LoVo (cell line): ENCODE measurements at places on chromosomes 7 and 10.

GRCh38 chr10:33392706-33393105 is 58.2 kb upstream of the NRP1 start:
- DNase-seq, result no peak

DNA sequence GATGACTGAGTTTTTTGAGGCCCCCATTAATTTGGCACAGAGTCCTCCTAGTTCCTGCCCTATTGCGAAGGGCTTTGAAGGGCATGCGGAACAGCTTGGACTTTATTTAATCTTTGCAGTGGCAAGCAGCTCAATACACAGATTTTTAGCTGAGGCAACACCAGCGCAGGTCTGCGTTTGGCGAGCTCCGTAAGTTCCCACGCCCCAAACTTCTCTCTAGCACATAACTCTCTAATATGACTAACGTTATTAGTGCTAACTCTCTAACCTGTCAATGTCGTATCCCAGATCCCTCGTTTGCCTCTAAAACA is 366 bp upstream of the TAF3 start:
- DNase-seq, result no peak

DNA sequence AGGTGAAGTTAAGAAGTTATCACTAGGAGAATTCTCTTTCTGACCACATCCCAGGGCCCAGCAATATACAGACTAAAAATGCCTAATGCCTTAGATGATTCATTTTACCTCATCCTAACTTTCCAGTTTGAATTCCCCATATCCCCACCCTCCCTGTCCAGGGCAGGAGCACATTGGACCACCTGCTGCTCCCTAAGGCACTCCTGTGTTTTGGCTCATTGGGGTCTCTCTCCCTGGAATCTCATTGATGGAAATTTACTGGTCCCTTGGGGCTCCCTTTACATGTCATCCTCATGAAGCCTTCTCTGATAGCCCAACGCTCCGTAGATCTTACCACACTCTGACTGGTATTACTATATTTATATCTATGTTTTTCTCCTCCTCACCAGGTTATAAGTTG is 2.7 kb downstream of the IL2RA start:
- no peak for DNase-seq

GRCh38 chr10:84123362-84123761 is 15.9 kb upstream of the GHITM start:
- DNase-seq, result no peak

DNA sequence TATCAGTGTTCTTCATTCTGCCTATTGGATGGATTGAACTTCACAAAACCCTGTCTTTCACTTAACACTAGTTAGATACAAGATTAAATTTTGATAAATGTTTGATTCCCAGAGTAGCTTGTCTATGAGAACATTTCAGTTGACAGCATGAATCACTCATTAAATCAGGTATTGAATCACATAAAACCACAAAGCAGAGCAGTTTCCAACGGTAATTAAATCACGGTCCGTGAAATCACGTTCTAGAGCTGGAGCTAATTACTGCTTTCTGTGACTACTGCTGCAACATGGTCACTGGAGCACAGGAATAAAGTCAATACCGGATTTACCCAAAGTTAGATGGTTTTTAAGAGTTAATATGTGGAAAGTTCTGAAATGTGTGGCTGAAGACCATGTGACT is 257.8 kb upstream of the PCDH15 start:
- DNase-seq, result no peak

DNA sequence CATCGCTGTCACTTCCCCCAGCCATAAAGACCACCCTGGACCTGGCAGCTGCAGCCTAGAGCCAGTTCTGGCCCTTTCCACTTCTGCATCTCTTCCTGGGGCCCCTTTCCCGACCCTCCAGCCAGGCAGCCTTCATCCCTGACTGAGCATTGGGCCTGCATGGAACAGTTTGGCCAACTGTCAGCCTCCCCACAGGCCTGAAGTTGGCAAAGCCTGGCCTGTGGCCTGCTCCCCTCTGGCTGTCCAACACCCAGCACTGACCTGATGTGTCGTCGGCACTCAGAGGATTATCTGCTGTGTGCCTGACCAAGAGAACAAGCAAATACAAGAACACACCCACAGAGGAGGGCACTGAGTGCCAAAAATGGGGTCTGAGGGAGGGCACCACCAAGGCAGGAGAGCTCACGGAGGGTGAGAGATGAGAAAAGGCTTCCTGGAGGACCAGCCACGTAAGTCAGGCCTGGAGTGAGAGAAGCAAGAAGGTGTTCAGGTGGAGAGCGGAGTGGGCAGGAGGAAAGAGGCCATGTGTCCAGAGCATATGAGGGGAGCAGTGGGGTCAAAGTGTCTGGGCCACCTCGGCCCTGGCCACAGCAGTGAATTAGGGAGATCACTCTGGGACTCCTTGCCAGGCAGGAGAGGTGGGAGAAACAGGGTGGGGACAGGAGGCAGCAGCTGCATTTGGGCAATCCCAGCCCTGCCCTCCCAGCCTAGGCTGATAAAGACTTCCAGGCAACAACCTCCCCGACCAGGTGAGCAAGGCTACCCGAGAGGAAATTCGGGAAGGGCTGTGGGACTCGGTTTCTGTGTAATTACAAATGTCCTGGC is 4.5 kb downstream of the GPRIN2 start:
- DNase-seq, result no peak

DNA sequence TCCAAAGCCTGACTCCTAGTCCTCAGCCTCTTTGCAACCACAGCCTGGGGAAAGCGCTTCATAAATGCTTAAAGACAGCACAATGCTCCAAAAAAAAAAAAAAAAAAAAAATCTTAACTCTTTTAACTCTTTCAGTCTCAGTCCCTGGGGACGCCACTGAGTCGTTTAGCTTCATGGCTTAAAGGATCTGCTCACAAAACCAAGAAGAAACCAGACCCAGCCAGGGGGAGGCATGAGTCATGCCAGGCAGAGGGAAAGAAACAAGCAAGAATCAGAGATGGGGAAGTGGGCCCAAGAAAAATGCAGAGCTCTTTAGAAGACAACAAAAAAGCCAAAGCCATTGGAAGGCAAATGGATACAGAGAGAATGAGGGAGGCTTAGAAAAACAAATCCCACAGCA is 32.5 kb upstream of the DOCK1 start:
- no peak for DNase-seq

GRCh38 chr7:80659120-80660055 is 20.9 kb downstream of the CD36 start:
- DNase-seq, result peak; percentile 68

DNA sequence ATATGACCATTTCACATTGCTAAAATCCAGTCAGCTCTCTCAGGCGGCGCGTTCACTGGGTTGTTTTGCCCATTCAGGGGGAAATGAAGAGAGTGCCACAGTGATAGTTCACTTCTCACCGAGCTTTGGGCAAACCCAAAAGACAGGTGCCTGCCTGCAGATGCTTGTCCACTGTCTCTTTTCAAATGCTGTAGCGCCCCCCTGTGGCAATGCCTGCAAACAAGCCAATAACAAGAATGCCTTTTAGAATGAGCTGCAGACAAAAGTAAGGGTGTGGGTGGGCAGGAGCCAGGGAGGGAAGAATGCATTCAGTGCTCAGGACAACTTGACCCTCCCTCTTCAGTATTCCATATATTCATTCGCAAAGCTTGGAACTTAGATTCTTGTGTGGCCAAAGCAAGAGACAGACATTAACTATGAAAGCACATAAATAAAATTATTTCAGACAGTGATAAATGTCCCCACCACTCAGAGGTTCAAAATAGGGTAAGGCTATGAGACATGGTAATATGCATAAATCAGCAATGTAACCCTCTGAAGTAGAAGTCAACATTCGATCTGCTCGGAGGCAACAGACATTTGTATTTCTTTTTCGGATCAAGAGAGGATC is 86.9 kb downstream of the JAZF1 start:
- peak; percentile 28 for DNase-seq

GRCh38 chr10:77500754-77501151 is 136.9 kb downstream of the KCNMA1 start:
- no peak for DNase-seq

GRCh38 chr7:43553999-43554398 is 28.9 kb upstream of the STK17A start:
- DNase-seq, result peak; percentile 30

- no peak for DNase-seq
Observed at GRCh38 chr10:92082583-92083280, 159.2 kb downstream of the BTAF1 start.

- peak; percentile 86 for DNase-seq
Observed at GRCh38 chr10:95628786-95629185, 27.7 kb downstream of the ALDH18A1 start.

- no peak for DNase-seq
Observed at GRCh38 chr10:3263082-3263481, 90.5 kb upstream of the PITRM1 start.

DNA sequence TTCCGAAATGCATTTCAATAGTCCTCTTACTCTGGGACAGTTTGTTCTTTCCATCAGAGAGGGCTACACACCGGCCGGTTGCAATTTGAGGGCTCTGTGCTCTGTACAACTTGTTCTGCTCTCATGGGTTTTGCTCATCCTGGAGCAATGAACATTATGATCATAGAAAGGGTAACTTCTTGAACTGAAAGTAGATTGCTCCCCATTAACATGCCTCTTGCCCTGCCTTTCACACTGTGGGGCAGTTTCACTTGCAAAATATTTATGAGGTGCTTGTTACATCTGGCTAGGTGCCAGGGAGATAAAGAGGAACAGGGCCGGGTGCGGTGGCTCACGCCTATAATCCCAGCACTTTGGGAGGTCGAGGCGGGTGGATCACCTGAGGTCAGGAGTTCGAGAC is 97.3 kb upstream of the MPP7 start:
- DNase-seq, result peak; percentile 58

DNA sequence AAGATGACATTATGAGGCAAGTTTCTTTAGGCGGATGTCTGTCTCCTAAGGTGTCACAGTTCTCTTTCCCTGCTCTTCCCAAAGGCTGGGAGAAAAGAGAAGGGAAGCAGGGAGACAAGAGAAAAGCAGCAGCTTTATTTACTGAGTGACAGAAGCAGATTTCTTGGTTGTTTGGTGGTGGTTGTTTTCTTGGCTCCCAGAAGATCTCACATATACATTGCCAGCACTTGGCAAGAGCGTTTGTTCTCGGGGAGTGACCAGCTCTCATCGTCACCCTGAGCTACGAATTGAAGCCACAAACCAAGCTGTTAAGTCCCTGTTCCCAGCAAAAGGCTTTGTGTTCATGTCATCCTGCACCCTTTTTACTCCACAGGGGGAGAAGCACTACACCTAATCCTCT is 11.4 kb downstream of the CDHR3 start:
- DNase-seq, result no peak

DNA sequence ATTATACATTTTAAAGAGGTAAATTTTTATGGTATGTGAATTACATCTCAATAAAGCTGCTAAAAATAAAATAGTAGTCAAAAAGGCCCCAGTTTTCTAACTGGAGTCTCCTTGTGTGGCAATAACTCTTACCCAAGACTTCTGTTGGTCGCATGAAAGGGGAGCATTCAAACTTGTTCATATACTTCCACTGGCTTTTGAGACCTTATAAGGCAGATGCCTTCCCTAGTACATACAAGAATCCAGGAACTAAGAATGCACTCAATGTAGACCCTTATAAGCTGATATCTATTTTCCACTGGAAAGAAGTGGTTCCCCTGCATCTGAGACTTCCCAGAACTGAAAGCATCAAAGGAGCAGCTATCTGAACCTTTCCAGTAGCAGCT is 13.0 kb downstream of the BCAP29 start:
- DNase-seq, result no peak

DNA sequence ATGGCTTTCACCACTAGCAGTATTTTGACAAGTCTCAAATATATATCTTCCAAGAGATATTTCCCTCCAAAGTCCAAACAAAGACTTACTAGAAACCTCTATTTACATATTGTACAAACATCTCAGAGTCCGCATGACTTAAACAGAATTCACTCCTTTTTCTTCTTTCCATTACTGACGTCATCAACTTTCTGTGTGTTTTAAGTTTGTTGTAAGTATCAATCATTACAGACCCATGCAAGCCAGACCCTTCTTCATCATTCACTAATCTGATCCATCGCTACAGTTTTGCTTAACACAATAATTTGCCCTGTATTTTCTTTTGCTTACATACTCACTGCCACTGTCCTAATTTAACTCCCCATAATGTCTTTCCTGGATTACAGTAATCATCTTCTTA is 51.9 kb downstream of the SEMA3A start:
- no peak for DNase-seq

GRCh38 chr10:633279-634245 is 55.9 kb downstream of the DIP2C start:
- no peak for DNase-seq

DNA sequence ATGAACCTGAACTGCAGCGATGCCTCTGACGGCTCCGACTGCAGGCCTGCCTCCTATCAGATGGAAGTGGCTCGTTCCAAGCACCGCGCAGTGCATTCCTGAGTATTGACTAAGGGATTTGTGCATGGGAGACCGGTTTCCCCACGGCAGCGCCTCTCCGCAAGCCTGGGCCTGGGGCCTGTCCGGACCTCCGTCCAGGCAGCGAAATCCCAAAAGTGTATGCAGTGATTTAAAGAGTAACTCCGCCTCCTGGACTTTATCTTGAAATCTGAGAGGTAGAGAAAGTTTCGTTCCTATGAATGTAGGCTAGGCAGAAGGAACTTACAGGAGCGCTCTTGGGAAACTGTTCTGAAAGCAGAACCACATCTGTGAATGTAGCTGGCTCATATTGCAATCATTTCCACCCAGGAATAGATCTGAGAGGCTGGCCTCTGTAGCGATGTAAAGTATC is 106.2 kb upstream of the CELF2 start:
- DNase-seq, result no peak

GRCh38 chr7:12643001-12643643 is 44.3 kb upstream of the ARL4A start:
- no peak for DNase-seq

- DNase-seq, result no peak
Observed at GRCh38 chr7:78605119-78605518, 806.5 kb downstream of the PHTF2 start.

DNA sequence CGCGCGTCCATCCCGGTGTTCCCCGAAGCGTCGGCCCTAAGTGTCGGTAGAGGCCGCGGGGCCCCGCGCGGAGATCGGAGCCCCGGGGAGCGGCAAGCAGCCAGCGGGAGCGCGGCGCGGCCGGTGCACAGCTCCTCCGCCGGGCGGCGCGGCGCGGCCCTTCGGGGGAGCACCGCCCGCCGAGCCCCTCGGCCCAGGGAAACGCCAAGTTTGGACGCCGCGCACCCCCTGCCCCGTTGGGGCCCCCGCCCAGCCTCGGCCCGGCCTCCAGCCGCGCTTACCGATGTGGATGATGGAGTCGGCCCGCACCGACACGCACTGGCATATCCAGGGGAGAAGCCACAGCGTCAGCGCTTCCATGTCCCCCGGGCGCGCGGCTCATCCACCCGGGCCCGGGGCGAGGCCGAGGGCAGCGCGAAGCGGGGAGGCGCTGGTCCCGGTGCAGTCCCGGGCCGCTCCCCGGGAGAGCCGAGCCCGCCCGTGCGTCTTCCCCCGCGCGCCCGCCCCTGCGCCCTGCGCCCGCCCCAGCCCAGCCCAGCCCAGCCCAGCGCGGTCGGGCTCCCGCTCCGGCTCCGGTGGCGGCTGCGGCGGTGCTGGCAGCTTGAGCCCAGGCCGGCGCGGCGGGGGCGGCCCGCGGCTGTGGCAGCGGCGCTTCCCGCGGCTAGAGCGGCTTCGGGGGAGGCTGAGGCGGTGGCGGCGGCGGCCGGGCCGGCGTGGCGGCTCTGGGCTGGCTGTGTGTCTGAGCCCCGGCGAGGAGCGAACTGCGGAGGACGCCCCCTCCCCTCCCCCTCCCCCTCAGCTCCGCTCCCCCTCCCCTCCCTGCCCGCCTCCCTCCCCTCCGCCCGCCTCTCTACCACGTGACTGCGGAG is at the start of gene GRID1:
Gene GRID1 (minus strand): TSS at position 763 of the 869 bp plus-strand sequence.
- no peak for DNase-seq
